ENCODE measurements at places on chromosomes 4 and X. TPM values are rescaled to one million over a fixed set of nuclear protein-coding genes. Genes with fewer than 3 reads are reported as not detected.

DNA sequence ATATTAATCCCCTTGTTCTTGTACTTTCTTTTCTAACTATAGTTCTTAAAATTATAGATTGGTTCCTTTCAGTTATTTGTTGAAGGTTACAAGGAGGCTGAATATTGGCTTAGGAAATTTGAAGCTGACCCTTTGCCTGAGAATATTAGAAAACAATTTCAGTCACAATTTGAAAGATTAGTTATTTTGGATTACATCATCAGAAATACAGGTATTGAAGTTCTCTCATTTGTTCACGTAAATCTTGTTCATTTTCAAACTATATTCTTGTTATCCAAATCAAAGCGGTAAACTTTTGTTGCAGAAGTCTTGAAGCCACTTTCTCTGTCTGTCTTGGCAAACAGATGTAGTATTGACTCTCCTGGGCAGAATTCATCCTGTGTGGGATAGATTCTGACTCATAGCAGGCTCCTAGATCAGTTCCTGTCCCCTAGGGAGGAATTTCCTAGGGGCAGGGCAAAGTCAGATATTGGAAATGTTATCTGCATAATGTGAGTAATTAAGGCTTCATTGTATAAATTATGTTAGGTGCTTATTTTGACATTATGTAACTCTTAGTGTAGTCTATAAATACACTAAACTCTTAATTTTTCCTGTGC lies 25.2 kb downstream of the PI4K2B start:
- no peak for DNase-seq

DNA sequence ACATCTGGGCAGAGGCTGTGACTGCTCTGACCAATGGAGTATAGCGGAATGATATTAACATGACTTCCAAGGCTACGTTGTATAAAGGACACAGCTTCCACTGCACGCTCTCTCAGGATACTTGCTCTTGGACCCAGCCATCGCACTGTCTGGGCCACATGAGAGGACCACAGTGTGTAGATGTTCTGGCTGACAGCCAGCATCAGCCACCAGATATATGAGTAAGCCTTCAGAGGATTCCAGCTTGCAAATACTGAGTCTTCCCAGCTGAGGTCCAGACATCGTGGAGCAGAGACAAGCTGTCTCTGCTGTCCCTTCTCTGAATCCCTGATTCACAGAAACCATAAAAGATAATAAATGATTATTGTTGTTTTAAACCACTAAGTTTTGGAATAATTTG lies 146.8 kb upstream of the USP9X start:
- DNase-seq = no peak

- DNase-seq = no peak
Measured at GRCh38 chr4:107283587-107284559, 247.8 kb upstream of the DKK2 start.

- no peak for DNase-seq
Measured at GRCh38 chrX:103393487-103393886, 17.1 kb downstream of the BEX3 start.

DNA sequence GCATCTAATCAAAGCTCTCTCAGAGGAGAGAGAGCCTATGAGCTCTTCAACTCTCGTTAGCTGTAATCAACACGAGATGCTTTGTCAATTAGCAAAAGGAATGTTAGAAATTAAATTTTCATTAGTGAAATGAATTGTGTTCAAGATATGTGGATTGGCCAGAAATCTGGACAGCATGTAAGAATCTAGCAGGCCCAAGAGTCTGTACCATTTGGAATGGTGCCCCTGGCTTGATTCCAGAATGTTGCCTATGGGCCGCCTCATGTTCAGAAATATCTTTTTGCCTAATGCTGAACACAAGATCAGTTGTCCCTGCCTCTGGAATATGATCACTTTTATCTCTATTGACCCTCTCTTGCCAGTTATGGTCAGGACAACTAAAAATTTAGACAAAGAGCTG lies 88.2 kb downstream of the RBM46 start:
- DNase-seq = no peak

- no peak for DNase-seq
Measured at GRCh38 chrX:86021652-86022289, 25.6 kb downstream of the CHM start.

DNA sequence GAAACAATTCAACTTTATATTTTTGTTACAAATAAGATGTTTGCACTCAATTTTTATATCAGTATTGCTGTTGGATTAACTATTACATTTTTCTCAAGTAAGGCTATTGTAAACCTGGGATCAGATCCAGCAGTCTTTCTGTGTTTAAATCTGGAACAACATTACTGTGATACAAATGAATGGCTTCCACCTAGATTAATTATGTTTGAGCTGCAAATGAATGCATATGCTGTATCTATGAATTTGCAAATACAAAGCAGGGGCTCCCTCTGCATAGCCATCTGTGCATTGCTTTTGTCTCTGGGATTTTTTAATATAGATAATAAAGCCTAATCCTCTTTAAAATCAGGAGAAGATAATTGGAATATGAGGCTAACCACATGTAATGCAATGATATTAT lies 69.8 kb upstream of the NEIL3 start:
- no peak for DNase-seq

DNA sequence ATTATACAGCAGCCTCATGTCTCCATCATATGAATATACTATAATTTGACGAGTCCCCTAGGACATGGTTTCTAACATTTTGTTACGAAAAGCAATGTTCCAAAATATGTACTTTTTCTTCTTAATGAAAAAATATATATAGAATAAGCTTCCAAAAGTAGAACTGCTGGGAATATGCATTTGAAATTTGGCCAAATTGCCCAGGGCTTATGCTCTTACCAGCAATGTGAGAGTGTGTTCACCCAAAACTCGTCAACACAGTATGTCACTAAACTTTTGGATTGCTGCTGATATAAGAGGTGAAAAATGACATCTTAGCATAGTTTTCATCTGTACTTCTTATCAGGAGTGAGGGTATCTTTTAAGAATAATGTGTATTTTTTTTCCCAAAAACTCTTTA lies 64.6 kb upstream of the STIM2 start:
- DNase-seq = no peak

- no peak for DNase-seq
Measured at GRCh38 chrX:152635941-152636340, 1.8 kb upstream of the GABRQ start.

DNA sequence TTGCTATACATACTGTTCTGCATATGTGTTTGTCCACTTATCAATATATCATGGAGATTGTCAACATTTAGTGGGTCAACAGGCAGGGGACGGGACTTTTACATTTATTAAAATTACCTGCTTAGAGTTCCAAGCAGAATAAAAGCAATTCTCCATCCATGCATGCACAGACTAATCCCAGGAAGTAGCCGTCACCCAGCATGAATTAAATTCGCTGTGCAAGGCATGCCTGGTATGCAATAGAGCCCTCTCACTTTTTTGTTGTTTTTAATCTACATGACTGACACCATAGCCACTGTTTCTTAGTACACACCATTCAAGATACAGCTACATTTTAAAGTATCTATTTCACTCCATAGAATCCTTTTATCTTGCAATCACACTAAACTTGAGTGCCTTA lies 108.9 kb downstream of the USP46 start:
- DNase-seq = no peak

CD38 gene
- 9.3 TPM for total RNA-seq

SSX2B gene
- not detected for total RNA-seq

NUDT10 gene
- 2.7 TPM for total RNA-seq
